ENCODE measurements at places on chromosomes 13 and 19.

DNA sequence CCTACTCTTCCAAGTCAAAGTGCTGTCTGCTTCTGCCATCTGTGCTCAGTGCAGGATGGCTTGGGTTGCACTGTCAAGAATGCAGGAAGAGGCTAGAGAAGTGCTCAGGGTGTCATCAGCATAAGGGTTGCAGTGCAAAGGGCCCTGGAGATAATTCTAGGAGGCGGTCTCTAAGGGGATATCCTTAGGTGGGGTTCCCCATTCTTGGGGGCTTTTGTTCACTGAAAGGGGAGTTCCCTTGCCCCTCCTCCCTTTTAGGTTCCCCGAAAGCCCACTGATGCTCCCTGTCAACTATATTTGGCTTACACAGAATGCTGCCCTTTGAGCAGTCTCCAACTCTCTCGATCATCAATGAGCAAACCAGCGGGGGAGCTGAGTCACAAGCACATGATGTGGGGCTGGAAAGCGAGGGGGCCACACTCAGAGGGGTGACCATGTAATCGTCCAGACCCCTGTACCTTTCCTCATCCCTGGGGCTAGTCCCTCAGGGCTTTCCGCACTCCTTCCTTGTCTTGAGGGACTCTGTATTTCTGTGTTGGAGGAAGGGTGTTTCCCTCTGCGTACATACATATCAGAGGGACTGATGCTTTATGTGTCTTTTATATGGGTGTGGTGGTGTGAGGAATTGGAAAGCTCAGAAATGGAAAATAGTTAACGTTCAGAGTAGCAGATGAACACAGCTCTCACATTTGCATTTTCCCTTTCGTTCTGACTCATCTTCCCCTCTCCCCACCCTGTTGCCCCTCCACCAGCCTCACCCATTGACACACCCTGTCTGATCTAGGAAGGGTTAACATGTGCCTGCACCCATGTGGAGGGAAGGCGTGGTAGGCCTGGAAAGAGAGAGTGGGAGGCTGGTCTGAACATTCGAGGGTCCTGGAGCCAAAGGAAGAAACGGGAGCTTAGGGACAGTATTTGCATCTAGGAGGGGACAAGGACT, 6.7 kb downstream of the ZBTB32 start:
- DNase-seq, result peak; percentile 87

GRCh38 chr19:46984077-46985010, 35.3 kb upstream of the NPAS1 start:
- no peak for DNase-seq

DNA sequence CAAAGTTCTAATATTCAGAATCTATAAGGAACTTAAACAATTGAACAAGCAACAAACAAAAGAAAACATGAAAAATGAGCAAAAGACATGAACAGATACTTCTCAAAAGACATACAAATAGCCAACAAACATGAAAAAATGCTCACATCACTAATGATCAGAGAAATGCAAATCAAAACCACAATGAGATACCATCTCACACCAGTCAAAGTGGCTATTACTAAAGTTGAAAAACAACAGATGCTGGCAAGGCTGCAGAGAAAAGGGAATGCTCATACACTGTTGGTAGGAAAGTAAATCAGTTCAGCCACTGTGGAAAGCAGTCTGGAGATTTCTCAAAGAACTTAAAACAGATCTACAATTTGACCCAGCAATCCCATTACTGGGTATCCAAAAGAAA, 74.3 kb downstream of the CRYL1 start:
- no peak for DNase-seq

DNA sequence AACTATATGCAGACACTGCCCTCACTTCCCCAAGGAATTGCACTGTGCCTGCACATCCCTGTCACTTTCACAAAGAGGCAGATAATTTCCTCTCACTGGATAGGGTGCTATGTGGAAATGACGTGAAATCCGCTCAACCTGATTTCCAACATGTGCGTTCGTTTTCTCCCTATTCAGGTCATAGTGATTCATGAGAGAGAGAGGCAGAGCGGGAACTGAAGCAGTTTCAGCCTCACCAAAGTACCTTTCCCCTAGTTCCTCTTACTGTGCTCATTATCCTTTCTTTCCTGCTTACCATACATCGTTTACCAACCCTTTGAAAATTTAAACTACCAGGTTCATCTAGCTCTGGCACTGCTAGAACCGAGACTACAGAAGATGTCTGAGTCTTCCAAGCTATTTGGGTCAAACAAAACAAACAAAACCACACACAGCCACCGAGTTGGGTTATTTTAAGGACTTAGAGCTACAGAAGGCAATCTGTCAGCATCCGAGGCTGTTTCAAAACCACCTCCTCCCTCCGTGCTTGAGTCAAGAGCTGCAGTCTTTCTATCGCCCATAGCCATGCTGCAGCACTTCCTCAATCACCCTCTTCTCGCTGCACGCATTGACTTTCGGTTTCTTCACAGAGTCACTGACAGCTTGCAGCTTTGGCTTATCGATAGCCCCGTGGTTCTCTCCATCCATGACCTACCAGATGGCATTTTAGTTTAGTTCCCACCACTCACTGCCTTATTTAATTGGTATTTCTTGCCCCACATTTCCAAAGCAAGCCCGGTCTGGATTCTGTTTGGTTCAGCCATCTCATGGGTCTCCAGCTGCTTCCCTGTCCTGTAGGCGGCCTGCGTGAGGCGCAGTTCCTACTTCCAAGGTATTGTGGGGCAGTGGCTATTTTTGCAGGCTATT, 1395.8 kb downstream of the EFNB2 start:
- peak; percentile 69 for DNase-seq

DNA sequence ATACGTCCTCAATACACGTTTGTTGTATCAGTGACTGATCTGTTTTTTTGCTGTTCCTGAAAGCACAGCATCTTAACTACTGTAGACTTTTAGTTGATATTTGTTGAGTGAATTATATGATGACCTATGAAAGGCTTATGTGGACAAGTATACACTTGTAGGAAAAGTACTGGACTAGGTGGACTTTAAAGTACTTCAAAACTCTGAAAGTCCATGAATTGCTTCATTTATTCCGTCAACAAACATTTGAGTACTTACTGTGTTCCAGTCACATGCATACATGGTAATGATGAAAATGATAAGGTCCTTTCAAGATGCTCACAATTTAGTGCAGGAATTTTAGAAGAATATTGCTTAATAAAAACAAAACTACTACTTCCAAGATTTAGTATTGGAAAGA, 3.1 kb downstream of the WDFY2 start:
- DNase-seq, result no peak

DNA sequence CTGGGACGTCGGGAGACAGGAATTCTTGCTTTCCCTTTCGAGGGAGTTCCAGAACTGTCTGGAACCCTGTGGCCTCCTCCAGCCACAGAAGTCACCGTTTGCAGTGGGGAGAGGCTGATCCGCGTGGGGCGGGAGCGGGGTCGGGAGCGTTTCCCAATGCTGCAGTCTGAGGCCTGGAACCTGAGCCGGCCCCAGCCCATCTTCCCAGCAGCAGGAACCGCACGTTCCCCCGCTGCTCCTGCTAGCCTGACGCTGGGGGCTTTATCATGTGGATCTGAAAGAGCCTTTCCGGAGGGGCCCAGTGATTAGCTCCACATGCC, 13.4 kb downstream of the DPP9 start:
- no peak for DNase-seq

DNA sequence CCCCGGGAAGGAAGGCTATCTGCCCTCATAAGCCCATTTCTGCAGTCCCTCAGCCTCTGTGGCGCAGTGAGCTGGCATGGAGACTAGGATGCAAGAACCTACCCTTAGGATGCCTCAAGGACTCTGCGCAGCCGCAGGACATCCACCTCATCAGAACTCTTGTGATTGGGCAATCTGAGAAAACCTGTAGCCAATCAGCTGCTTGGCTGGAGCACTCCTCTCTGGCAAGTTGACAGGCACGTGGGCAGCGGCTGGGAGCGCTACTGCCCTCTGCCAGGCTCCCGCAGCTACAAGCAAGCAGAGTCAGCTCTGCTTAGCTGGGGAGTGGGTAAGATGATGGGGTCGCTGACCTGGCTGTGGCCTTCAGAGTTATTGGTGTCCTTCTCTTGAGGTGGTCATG, 1.5 kb upstream of the ECSIT start:
- peak; percentile 73 for DNase-seq

- no peak for DNase-seq
Measured at GRCh38 chr13:34085204-34085603, 267.3 kb downstream of the RFC3 start.

DNA sequence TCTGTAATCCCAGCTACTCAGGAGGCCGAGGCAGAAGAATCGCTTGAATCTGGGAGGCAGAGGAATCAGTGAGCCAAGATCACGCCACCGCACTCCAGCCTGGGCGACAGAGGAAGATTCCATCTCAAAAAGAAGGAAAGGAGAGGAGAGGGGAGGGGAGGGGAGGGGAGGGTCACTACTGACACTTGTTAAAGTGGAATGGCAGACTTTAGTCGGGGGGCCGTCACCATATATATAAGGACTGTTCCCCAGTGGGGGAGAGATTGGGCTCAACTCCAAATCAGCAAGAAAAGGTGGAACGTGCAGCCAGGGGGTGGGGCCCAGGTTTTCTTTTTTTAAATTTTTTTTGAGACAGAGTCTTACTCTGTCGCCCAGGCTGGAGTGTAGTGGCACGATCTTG, 26.2 kb downstream of the TPT1 start:
- no peak for DNase-seq

DNA sequence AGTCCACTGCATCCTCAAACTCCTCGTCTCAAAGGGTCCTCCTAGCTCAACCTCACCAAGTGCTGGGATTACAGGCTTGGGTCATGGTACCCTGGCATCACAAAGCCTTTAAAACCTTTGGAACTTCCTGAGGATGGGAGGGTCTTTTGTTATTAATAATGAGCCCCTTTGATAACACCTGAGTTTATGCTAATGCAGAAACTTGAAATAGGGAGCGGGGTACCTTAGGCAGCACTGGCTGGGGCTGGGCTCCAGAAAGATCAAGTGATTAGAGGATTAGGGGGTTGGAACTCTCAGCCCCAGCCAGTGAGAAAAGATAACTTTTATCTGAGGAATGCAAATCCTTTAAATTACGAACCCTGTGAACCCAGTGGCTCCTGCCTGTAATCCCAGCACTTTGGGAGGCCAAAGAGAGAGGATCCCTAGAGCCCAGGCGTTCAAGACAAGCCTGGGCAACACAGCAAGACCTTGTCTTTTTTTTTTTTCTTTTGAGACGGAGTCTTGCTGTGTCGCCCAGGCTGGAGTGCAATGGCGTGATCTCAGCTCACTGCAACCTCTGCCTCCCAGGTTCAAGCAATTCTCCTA, 9.3 kb upstream of the PSPC1 start:
- DNase-seq, result no peak

DNA sequence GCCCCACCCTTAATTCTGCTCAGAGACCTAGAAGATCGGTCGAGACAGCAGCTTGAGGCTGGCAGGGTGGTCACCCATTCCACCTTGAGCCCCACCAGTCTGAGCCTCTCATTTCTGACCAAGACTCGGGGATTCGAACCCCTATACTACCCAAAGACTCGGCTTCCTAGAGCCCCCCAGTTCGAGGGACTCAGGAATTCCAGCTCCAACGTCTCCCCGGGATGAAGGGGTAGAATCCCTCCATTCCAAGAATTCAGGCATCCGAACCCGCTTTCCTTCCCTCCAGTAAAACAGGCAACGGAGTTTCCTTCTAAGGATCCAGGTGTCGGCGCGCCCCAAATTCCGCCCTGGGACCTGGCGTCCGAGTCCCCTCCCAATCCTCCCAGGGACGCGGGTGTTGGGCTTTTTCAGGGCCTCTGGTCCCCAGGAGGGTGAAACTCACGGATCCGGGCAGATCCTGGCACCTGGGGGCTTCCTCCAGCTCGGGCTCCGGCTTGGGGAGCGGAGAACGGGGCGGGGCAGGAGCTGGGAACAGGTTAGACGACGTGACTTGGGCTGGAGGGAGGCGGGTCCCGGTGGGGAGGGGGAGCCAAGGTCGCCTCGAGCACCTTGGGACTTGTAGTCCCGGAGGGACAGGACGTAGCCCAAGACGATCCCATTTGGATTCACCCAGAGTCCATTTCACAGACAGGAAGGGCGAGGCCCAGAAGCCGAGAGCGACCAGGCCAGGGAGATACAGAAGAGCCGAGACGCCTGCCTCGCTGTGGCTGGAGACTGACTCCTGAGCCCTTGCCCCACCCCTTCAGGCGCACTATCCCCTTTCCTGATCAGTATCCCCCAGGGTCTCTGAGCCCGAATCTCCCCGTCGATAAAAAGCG, at the start of gene PPP1R13L:
Gene PPP1R13L, minus strand, starts transcription at position 513 of the 878 bp plus-strand sequence. CDS start 6,751 bp downstream, outside the sequence.
- peak; percentile 73 for DNase-seq

DNA sequence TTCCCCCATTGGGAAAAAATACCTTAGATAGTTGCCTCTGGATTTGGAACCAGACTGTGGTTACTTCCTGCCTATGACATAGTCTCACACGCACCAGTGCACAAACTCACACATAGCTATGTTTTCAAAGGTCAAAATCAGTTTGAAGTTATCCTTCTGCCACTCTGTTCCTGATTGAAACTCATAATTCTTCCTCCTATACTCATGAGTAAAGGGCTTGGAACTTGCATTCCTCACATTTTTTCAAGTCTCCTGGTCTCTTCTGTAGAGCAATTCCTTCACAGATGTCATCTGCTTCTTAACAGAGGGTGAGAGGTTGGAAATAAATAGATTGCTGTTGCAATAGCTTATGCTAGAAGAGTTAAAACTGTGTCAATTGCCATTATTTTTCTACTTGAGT, 18.6 kb upstream of the POSTN start:
- no peak for DNase-seq

DNA sequence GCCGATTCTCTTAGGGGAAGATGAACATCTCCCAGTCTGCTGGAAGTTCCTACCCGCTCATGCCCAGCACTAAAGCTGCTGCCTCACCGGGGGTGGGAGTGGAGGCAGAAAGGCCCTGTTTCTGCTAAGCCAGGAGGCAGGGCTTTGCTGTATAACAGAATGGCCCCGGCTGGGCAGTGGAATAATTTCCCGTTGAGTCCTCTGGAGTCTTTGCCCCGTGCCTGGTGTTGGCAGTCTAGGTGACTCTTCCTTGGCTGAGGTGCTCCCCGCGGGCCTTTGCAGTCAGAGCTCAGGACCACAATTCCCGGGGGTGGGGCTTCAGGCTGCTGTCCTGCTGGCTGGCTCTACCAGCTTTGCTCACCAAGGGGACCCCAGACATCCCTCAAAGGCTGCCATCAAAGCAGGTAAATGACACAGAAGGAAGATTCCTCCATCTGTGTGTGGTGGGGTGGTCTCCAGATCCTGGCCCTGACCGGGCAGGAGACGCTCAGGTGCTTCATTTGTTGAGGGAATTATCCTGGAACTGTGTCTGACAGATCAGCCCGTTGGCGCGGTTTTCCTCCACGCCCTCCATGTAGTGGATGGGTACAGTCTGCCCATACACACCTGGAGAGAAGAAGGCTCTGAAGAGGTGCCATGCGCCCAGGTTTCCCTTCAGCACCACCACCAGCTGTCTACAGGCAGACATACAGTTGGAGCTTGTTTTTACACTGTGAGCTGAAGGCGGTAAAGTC, 209.9 kb downstream of the TEX29 start:
- DNase-seq, result no peak

- DNase-seq, result no peak
Measured at GRCh38 chr19:56079609-56080008, 41.5 kb downstream of the ZNF787 start.

DNA sequence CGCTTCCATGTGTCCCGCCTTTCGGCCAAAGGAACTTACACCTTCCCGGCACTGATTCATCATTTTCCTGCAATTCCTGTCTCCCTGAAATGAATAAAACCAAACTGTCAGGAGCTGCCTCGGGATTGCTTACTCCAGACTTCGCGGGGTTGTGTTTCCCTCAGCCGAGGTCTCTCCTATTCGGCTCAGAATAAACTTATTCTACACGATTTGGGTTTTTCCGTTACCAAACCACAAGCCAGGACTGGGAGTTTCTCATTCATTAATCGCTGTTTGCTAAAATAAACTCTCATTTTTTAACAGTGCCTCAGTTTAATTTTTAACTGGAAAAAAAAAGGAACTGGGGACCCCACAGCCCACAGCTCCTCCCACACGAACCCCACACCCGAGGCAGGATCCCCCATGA, 667 bp downstream of the ZNF878 start:
- DNase-seq, result no peak
